ENCODE measurements at places on chromosomes 7 and 10.

DNA sequence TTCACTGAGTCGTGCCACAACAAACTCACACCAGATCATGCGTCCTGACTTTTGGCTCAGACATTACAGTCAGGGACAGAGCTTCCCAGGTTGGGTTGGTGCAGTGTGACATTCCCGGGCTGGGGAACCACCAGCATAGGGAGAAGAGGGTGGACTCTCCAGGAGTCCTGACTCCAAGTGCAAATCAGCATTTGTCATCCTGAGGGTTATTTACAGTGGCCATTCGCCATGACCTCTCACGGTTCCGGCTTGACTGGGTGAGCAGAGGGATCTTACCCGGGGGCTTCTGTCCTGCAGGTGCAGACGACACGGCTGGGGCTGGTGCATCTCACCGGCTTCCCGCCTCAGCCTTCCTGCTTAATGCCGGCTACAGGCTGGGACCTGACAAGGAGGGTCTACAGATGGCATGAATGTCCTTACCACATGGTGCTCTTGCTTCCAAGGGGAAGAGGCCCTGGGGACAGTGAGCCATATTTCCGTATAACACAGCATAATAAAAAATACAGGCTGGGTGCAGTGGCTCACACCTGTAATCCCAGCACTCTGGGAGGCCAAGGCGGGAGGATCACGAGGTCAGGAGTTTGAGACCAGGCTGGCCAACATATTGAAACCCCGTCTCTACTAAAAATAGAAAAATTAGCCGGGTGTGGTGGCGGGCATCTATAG lies 12.5 kb upstream of the INTS1 start:
- no peak for DNase-seq

- DNase-seq: no peak
Observed at GRCh38 chr7:50302486-50303334, 1.8 kb upstream of the IKZF1 start.

DNA sequence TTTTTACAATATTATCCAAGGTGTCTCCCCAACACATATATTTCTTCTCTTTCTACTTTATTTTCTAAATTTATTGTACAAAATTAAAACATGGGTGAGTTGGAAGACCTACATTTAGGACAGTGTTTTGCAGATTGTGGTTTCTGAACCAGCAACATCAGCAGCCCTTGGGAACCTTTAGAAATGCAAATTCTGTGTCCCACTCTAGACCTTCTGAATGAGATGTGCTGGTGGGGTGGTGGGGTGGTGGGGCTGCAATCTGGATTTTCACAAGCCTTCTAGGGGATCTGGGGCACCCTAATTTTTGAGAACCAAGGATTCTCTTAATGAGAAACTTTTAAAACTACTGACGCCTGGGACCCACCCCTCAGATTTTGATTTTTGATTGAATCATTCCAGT lies 7.4 kb upstream of the PAPSS2 start:
- no peak for DNase-seq

GRCh38 chr10:22226599-22226998 lies 8.8 kb upstream of the EBLN1 start:
- DNase-seq: no peak

DNA sequence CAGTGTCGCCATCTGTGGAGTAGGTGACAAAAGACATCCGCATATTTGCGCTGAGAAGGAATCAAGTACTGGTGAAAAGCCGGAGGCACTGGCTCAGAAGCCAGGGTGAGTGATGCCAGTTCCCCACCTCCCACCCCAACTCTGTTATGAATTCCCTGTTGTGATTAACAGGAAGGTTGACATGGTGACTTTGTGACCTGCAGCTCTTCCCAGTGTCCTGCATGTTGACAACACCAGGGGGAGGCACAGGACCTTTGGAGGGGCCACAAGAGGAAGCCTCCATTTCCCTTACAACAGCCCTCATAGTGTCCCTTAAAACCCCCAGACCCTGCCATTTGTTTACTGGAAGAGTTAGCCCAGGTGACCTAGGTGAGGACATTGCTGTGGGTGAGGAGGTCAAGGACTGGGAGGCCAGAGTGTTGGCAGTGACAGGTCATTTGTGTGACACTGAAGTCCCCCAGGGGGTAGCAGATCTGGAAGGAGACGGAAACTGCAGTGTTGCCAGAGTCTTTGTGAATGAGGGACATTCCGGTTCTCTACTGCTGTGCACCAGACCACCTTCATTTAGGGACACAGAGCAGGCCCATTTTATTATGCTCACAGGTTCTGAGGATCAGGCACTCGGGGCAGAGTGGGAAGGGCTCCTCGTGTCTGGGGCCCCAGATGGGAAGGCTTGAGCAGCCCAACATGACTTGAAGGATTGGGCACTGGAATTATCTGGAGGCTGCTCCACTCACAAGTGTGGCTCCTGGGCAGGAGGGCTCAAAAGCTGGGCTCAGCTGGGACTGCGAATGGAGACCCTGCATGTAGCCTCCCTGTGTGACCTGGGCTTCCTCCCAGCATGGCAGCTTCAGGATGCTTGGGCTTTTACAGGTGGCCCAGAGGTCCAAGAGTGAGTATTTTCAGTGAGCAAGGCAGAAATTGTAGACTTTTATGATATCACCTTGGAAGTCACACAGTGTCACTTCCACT lies 13.0 kb upstream of the ANTXRL start:
- DNase-seq: no peak

DNA sequence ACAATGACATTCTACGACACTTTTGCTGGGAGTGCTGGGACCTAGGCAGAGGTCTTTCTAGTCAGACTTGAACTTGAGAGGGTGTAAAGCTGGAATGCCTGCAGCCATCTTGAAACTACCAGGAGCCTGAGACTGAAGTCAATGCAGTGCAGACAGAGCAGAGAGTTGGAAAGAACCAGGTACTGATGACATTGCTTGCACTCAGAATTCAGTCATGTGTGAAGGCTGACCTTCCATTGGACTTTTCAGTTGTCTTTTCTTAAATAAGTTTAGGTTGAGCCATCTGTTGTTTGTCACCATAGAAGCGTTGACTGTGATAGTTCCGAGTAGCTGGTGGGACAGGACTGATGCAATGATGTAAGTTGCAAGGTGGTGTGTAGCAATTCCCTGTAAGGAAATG lies 3.1 kb upstream of the PLPP4 start:
- DNase-seq: no peak

DNA sequence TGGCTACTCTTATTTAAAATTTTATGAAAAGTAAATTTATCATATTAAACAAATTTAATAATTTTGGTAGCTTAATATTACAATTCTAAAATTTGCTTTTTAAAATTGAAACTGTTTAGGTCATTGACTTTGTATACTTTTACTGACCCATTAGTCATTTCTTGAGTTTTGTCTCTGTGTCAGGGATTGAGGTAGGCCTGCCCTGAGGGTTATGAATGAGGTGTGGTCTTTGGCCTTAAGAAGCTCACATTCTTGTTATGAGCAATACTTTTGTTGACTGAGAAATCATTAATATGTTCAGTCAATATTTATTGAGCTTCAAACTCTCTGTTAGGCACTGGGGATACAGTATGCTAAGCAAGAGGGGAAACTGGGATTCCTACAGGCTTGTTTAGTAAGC lies 47.0 kb upstream of the RPA3 start:
- DNase-seq: no peak

DNA sequence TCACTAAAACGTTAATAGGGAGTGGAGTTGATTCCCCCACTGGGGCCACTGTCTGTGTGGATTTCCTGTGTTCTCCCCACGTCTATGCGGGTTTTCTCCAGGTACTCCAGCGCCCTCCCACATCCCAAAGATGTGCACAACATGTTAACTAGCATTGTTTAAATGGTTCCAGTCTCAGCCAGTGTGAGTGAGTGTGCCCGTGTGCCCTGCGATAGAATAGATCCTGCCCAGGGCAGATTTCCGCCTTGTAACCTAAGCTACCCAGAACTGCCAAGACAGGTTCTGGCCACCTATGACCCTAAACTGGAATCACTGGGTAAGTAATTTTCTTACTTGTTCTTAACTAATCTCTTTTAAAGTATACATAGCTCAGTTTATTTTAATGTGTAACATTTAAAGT lies 58.5 kb downstream of the CCDC6 start:
- DNase-seq: no peak

GRCh38 chr10:117217196-117217761 lies 20.0 kb downstream of the KCNK18 start:
- no peak for DNase-seq

DNA sequence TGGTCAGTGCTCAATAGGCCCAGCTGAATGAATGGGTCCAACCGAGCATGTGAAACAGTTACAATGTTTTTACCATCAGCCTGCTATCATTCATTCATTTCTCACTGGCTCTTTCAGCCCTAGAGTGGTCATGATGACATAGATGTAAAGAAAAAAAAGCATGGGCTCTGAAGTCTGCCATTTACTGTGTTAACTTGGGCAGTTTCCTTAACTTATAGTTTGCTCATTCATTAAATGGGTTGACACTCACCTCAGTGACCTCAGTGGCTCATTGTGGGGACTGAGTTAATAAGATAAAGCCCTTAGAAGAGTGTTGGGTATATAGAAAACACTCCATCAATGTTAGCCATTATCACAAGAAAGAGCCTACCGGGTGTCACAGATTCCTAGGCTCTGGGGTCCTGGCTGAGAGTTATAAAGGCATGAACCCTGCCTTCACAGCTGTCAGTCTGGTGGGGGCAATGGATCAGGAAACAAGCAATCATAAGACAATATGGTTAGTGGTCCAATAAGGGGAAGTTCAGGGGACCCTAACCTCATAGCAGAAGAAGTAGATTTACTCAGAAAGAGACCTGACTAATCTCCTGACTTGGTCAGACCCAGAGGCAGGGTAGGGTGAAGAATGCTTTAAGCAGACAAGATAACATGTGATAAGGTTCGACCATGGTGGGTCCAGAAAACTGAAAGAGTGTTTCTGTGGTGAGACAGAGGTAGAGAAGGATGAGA lies 29.7 kb upstream of the GPAM start:
- DNase-seq: no peak

GRCh38 chr7:154212861-154213260 lies 160.7 kb downstream of the DPP6 start:
- no peak for DNase-seq

- DNase-seq: no peak
Observed at GRCh38 chr7:129492391-129492790, 9.9 kb upstream of the SMKR1 start.

DNA sequence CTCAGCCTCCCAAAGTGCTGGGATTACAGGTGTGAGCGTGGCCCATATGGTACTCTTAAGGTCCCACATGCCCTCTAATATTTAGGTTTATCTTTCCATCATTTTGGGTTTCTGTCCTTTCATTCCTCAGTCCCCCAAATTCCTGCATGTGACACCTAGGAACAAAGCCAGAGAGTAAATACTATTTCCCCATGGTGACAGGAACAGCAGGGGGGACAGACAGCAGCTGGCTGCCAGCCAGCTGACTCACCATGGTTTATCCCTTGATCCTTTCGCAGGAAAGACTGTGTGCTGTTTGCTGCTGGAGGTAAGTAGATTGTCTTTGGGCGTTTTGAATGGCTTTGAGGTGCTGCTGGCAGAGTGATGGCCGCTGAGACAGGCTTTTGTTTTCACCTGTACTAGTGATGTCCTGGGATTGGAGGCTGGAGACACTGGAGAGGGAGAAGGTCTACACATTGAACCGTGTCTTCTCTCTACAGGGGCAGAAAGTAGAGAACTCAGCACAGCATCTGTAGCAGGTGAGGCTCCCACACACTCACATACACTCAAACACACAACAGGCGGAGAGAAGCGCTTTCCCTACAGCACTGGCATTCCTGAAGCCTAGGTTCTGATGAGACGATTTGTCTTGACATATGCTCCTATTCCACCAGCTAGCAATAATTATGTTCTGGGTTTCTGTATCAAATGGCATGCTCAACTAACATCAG lies 83.7 kb upstream of the EFCAB10 start:
- DNase-seq: no peak

DNA sequence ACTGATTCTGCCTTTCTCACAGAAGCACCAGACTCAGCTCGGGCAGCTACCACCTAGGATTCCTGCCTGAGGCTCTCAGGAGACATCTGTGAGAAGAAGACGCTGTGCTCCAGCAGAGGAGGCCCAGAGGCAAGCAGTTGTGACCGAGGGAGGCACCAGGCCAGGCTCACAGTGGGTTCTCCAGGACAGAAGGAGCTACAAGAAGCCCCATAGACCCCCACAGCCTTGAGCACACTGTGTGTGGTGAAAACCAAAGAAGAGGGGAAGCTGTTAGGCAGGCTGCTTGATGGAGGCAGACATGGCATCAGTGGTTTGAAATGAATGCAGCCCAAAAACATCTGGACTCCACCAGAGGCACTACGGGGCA lies 198.8 kb downstream of the GRID1 start:
- DNase-seq: no peak

DNA sequence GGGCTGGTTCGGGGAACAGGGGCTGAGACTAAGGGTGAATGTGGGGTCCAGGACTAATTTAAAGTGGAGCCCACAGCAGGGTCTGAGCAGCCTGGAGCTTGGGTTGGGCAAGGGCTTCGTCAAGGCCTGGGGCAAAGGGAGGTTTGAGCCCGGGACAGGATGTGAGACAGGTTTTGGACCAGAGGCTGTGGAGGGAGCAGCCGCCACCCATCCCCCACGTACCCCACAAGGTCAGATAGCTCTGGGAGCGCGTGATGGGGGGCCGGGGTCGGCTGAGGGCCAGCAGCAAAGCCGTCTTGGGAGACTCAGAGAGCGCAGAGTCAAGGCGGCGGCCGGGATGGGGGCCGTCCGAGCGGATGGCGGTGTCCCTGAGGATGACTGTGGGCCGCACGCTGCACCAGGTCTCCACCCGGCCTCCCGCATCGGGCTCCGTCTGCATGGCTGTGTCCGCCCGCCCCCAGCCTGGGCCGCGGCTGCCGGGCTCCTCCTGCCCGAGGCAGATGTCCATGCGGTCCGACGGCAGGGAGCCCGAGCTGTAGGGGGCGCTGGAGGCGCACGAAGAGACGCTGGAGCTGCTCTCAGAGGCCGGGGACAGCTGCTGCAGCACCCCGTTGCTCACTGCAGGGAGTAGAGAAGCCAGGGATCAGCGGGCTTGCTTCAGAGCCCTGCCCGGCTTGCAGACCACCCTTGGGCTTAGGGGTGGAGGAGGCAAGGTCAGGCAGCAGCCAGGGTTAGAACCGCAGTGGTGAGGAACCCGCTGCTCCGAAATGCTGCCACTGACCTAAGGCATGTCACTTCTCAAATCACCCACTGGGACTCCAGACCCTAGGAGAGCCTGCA lies 12.1 kb downstream of the PDZD7 start:
- peak; percentile 84 for DNase-seq

Measured in stimulated activated CD4-positive, alpha-beta T cell treated with anti-CD3 and anti-CD28 coated beads, TNF-alpha, amount 100 ng/mL, for 48 hours (primary cell).